ENCODE measurements at places on chromosomes 5 and 9.

- DNase-seq, result peak; percentile 83
These were observed 11.1 kb downstream of the GRIN1 start for GRCh38 chr9:137149942-137150616.

GRCh38 chr9:15512889-15513288 lies 2.1 kb upstream of the PSIP1 start:
- peak; percentile 62 for DNase-seq

DNA sequence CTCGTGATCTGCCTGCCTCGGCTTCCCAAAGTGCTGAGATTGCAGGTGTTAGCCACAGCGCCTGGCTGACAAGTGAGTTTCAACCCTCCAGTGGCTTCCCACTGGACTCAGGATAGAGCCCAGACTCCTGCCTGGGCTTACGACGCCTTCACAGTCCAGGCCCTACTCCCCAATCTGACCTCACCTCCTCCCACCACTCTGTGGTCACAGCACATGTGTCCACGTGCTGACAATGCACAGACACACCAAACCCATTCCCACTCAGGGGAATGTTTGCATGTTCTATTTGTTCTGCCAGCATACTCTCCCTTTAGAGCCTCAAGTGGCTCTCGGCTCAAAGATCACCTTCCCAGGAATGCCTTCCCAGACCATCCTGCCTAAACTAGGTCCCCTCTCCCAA lies 31.1 kb upstream of the TRIM14 start:
- DNase-seq, result no peak

DNA sequence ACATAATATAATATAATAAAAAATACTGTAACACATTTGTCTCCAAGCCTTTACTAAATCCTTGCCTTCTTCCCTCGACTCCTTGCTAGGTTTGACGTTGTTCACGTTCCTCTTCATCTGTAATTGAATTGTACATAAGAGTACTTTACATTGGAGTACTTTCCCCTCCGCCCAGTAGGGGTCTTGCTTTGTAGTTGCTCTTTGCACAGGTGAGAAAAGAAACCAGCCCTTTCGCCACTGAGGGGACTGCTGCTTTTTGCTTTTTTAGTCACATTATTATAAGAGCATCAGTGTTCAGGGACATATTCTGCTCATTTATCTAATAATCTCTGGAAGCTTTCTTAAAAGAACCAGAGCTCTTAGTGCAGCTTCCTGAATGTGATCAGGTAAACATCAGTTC lies 115.0 kb downstream of the CETN3 start:
- peak; percentile 9 for DNase-seq

DNA sequence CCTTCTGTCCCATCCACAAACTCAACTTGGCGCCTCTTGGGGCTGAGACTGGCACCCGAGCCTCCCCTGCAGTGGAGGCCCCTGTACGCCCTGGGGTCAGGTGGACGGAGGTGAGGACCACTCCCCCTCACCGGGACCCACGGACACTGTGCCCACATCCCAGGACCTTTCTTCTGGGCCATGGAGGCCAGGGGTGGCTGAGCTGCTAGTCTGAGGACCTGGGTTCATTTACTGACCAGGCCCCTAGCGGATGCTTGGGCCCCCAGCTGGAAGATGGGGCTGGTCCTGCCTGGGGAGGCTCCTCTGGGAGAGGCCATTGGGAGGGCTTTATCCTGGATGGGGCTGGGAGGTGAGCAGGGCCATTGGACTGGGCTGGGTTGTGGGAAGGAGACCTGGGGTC lies 16.9 kb upstream of the SLC6A19 start:
- no peak for DNase-seq

DNA sequence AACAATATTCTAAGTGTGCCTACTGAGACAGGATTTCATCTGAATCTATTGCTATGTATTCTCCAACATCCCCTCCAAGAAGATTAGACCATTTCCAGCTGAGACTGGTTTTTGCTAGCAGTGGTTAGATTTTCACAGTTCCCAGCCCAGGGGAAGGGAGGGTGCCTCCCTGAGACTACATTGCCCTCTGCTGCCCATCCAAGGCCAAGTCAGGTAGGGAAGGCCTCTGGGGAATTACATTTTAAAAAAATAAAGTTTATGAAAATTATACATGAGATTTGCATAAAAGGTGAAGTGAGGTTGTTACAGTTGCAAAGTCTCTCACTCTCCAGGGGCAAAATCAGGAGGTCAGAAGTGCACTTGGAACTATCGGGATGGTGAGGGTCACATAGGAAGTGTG lies 28.0 kb upstream of the SYK start:
- peak; percentile 41 for DNase-seq

DNA sequence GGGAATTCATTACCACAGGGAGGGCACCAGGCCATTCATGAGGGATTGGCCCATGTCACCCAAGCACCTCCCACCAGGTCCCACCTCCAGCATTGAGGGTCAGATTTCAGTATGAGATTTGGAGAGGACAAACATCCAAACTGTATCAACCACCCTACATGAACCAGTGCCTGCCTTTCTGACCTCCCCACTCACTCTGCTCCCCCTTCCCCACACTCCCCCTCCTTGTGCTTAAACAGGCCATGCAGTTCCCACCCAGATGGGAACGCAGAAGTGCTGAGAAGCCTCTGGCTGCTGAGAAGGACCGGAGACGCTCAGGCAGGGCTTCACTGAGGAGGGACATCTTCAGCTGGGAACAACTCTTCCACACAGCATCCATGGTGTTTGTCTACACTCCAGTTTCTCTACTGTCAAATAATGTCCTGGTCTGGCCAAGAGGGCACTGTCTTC lies 30.0 kb upstream of the ADAMTS2 start:
- no peak for DNase-seq

GRCh38 chr5:58266402-58266801 lies 193.5 kb downstream of the PLK2 start:
- no peak for DNase-seq

- DNase-seq, result no peak
These were observed 60.8 kb downstream of the FOXD1 start for GRCh38 chr5:73387601-73388305.

DNA sequence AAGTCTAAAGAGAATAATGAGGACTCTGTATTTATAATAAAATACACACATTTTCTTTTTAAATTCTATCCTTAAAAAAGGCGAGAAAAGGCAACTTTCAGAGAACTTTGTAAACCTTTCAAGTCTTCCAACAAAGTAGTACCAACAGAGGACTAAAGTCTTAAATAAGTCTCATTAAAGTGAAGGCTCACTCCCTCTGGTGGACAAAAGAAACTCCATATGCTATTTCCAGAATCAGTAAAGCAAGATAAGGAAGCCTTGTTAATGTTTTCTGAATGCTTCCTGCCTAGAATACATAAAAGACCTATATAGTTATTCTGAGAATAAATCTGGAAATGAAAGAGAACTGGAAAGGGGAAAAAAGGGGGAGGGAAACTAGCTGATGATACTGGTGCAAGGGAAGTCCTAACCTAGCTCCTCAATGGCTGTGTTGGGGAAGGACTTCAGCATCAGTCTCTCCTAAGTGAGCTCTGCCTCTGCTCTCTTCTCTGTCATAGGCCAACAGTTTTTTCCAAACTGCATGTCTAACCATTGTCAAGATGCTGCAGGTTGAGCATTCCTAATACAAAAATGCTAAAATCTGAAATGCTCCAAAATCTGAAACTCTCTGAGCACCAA lies 7.2 kb downstream of the HMGCS1 start:
- no peak for DNase-seq
